HepG2 (cell line): ENCODE measurements at places on chromosomes 1 and 21.

GRCh38 chr1:200654660-200655059 is 15.0 kb downstream of the DDX59 start:
- DNase-seq = no peak

DNA sequence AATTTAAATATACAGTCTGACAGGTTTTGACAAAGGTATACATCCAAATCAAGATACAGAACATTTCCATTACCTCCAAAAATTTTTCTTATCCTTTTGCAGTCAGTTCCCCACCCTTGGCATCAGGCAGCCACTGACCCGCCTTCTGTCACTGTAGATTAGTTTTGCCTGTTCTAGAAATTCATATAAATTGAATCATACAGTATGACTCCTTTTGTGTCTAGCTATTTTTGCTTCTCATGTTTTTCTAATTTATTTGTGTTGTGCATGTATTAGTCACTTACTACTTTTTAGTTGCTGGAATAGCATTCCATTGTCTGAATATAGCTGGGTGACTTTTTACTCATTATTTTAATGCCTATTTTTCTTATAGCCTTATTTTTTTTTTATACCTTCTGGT is 3.8 kb downstream of the UTP25 start:
- no peak for DNase-seq

DNA sequence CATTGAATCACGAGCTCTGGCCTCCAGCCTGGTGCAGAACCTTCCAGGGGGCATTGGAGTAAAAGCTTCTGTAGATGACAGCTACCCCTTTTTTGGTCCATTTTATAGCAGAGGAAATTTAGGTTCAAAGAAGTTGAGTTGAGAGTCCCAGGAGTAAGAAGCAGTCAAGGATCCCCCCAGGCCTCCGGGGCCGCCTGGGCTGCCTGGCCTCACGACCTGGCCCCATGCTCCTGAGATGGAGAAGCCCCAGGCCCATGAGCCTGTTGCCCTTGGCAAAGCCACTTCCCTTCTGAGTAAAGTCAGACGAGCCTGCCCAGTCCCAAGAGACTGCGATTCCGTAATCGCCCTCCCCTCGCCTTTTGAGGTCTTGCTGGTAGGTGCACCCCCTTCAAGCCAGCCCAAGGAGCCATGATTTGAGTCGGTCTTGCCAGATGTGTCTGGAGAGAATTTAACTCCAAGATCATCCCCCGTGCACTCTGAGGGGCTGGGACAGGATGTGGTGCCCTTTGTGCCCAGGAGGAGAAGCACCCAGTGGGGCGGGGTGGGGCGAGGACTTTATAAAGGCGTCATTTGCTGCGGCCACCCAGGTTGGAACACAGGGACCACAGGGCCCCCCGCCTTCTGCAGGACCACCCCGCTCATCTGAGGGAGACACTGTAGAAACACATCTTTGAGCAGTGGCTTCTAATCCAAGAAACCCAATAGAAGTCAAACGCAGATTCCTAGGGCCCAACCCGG is 30.1 kb downstream of the PDE9A start:
- no peak for DNase-seq

DNA sequence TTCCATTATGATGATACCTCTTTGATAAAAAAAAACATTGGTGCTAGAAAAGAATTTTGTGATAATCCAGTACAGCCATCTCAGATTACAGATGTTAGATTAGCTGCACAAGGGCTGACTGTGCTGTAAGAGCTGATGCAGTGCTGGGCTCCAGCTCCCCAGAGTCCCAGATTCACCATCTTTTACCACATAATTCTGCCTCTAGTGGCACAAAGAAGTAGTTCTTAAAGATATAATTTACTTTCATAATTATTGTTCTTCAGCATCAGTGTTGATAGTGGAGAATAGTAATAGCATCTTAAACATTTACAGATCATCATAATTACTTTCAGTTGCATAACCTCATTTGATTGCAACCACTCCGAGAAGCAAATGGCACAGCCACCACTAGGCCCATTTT is 262.1 kb downstream of the BRINP2 start:
- DNase-seq = no peak

- no peak for DNase-seq
Measured at GRCh38 chr21:34952701-34953100, 96.4 kb downstream of the RUNX1 start.

DNA sequence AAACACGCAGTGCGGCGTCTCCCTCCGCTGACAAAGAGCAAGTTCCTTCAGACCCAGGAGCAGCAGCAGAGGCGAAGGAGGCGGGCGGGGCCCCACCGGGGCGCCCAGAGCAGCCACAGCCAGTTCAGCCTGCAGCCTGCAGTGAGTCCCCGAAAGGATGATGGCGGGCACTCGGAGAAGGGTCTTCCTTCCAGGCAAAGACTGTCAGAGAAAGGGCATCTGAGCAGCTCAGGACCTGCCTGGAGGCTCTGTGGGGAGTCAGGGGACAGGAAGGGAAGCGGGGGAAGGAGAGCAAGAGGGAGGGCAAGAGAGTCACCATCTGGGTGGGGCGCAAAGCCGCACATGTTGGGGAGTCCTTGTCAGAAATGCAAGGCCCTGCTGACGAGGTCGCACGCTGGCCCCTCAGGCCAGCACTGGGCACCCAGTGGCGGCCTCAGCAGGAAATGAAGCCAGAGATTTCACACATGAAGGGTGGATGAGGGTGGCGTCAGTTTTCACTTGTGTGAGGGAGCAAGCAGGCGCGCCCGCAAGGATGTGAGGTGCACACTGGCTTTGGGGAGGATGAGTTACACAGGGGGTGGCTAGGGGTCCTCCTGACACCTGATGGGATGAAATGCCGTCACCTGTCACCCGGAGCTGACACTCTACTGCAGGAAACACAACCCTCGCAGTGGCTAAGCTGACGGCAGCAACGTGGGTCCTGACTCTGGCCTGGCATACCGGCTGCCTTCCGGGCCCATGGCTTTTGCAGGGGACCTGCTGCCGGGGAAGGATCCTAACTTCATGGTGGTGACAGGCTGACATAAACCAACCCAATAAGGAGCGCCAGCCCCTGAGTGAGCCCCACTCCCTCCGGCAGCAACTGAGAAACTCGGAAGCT is 6.6 kb downstream of the LRRC47 start:
- no peak for DNase-seq

DNA sequence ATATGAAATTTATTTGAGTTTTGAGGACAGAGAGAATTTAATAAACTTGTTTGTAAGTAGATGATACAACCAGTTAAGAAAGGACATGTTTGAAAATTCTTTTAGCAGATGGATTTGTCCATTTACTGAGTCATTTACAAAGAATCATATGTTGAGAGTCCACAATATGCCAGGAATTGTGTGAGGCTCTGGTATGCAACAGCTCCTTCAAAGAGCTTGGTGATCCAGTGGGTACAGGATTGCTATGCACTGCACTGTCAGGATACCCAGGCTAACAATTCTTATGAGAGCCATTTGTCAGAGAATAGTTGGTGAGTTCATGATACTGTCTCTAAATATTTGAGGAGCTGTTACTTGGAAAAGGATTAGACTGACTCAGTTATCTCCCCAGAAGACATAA is 11.0 kb downstream of the DNM3 start:
- no peak for DNase-seq

- no peak for DNase-seq
Measured at GRCh38 chr1:230293390-230293700, 132.8 kb downstream of the PGBD5 start.

GRCh38 chr1:155873860-155874259 is 14.5 kb downstream of the SYT11 start:
- no peak for DNase-seq

DNA sequence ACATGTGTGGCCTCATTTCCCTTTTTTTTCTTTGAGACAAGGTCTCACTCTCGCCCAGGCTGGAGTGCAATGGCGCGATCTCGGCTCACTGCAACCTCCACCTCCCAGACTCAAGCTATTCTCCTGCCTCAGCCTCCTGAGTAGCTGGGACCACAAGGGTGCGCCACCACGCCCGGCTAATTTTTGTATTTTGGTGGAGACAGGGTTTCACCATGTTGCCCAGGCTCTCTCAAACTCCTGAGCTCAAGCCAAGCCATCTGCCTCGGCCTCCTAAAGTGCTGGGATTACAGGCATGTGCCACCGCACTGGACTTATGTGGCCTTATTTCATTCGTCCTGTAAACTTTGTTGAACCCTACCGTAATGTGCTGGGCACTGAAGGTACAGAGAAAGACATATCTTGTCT is 569 bp upstream of the WARS2 start:
- DNase-seq = peak; percentile 29

GRCh38 chr1:42420911-42421585 is 34.8 kb downstream of the ZMYND12 start:
- DNase-seq = no peak

- DNase-seq = no peak
Measured at GRCh38 chr1:243393096-243393495, 137.3 kb downstream of the SDCCAG8 start.

- DNase-seq = no peak
Measured at GRCh38 chr1:57131701-57132394, 166.0 kb upstream of the C8B start.

DNA sequence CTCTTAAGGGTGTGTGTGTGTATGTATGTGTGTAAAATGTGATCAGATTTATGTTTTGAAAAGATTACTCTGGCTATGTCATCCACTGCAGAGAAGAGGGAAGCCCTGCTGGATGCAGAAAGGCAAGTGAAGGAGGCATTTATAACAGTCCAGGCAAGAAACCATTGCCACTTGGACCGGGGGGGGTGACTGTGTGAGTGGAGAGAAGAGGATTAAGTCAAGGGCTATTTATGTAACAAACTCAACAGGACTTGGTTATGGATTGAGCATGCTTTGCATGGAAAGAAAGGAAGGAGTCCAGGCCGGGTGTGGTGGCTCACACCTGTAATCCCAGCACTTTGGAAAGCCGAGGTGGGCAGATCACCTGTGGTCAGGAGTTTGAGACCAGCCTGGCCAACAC is 143.0 kb downstream of the URB2 start:
- DNase-seq = no peak

- no peak for DNase-seq
Measured at GRCh38 chr1:94259635-94260289, 22.4 kb upstream of the ARHGAP29 start.

DNA sequence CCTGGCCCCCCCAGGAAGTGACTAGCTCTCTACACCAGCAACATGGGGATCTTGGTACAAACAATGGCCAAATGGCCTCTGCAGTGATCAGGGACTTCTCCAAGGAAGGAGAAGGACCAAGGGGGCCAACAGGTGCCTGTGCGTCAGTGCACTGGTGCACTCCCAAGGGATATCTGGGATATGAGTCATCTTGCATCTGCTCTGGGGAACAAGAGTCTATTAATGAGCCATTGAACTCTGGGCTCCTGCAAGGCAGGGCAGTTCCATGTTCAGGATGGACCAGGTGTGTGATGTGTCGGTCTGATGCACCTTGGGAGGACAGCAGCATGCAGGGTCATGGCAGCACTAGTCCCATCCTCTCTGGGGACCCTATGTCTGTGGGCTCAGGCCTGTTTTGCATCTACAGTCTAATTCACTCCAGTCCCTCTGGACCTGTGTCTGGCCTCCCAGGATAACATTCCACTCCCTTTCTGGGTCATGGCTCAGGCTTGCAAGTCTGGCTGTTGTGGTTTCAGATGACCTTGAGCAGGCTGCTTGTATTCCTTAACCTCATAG is 125.3 kb downstream of the TRABD2B start:
- peak; percentile 63 for DNase-seq

DNA sequence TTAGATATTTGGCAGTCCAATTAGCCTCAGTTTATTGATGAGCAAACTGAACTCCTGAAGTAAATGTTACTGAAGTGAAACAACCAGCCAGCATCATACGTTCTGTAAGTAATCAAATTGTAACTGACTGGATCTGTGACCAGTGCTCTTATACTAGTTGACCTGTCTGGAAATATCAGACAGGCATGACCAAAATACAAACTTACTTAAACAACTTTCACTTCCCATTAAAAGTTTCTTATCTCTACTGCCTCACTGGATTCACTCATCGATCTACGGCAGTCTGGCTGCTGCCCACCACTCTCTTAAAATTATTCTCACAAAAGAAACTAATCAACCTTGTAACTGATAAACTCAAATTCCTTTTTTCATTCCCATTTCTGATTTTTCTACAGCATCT is 56.4 kb downstream of the WDR3 start:
- DNase-seq = no peak

DNA sequence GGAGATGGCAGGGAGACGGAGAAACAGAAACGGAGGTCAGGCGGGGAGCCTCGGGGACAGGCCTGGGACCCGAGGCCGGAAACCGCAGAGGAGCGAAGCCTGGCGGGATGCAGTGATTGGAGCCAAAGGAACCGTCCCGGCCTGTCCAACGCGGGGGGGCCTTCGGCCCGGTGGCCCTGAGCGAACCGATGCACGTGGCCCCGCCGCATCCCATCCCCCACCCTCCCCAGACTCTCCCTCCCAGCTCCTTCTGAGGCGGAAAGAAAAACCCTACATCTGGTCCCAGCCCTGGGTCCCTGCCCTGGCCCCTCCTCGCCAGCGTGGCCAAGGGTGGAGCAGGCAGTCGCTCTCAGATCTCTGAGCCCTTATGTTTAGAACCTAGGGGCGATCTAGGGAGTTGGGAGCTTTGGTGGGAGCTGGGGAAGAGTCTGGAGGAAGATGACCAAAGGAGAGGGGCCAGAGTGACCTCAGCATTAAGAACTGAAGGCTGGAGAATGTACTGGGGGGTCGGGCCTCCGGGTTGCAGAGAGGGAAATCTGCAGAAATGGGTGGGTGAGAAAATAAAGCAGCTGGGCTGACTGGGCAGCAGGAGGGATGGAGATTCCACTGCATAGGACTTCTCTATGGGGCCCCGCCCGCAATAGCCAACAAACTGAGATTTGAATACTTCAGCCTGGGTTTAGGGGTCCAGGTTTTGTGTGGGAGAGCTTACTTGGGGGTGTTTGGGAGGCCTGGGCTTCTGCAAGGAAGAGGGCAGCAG is 1.5 kb upstream of the CRABP2 start:
- DNase-seq = no peak

DNA sequence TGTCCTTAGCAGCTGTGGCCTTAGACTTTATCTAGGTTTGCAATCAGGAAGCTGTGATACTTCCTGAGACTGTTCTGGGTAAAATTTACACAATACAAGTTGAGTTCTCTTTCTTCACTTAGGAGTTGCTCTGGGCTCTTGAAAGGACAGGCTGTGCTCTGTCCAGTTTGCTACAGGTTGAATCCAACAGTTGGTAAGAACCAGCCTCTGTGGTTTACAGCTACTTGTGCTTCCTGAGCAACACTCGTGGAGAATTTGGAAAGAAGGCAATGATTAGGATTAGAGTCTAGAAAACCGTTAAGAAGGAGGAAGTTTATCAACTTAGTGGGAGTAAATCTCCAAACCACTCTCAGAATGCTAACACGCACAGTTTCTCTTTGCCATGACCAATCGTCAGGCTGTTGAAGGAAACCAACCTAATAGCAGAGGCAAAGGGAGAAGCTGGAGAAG is 26.8 kb downstream of the GFI1 start:
- no peak for DNase-seq

GRCh38 chr21:38524168-38525153 is 26.2 kb upstream of the ERG start:
- peak; percentile 91 for DNase-seq

DNA sequence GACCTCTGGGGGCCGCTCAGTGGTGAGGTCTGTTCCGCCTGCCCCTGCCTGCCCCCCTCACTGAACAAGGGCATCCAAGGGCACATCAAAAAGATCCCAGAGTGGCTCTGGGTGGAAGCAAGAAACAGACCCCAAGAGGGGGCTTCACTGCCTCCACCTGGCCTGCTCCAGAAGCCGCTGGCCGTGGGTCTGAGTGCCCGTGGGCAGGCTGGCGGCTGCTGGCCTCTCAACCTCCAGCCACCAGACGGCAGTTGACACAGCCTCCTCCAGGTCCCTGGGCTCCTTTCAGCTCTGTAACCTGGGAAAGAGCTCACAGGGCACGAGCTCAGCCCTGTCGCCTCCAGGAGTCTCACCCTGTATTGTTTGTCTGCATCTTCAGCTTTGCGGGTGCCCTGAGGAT is 56.3 kb downstream of the SLX9 start:
- no peak for DNase-seq

GRCh38 chr1:71621785-71622184 is 541.0 kb upstream of the ZRANB2 start:
- no peak for DNase-seq
